ENCODE measurements at places on chromosomes 3 and 15.

DNA sequence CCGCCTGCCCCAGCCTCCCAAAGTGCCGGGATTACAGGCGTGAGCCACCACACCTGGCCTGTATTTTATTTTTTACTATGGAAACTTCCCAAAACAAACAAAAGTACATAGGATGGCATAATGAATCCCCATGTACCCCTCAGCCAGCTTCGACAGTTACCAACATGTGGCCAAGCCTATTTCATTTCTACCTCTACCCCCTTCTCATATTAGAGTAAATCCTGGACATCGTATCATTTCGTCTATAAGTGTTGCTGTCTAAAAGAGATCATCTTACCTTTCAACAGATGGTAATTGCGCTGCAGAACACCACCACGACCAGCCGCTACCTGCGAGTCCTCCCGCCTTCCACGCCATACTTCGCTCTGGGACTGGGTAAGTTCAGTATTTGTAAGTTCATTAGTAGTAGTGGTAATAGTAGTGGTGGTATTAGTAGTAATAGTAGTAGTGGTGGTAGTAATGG, 44.9 kb downstream of the DLEC1 start:
- no peaks in the 10 kb centered on the region for H3K27me3 ChIP-seq
- no peak overlapping the region for H3K27ac ChIP-seq
- no peaks in the 10 kb centered on the region for H3K36me3 ChIP-seq
- no peak for DNase-seq
- H3K4me3 ChIP-seq: no peak overlapping the region

DNA sequence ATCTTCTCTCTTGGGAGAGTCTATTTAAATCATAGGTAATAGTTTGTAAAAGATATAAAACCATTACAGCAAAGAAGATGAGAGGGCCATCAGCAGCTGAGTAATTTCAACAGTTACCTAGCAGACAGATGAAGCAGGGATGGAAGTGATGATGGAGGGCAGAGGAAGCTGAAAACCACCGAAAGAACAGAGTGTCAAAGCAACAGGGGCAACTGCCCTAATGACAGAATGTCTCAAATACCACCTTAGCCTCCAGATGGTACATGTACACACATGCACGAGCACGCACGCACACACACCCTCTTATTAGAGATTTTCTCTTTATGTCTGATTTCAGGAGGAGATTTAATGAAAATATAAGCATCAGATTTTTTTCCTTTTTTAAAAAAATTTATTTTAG, 64.5 kb downstream of the NEDD4 start:
- no peaks in the 10 kb centered on the region for H3K27me3 ChIP-seq
- DNase-seq: no peak
- H3K4me3 ChIP-seq: no peak overlapping the region
- no peak overlapping the region for H3K27ac ChIP-seq
- no peaks in the 10 kb centered on the region for H3K4me1 ChIP-seq
- H3K36me3 ChIP-seq: no peaks in the 10 kb centered on the region

GRCh38 chr3:128923576-128923975, 44.2 kb downstream of the ACAD9 start:
- H3K27me3 ChIP-seq: no peaks in the 10 kb centered on the region
- H3K27ac ChIP-seq: no peak overlapping the region
- H3K4me3 ChIP-seq: no peak overlapping the region
- DNase-seq: no peak
- H3K4me1 ChIP-seq: no peaks in the 10 kb centered on the region

- no peak for DNase-seq
- H3K4me1 ChIP-seq: no peaks in the 10 kb centered on the region
- no peaks in the 10 kb centered on the region for H3K36me3 ChIP-seq
- H3K27ac ChIP-seq: peak overlapping the region; percentile 84
Observed at GRCh38 chr15:95724908-95725633, 605.4 kb upstream of the NR2F2 start.

DNA sequence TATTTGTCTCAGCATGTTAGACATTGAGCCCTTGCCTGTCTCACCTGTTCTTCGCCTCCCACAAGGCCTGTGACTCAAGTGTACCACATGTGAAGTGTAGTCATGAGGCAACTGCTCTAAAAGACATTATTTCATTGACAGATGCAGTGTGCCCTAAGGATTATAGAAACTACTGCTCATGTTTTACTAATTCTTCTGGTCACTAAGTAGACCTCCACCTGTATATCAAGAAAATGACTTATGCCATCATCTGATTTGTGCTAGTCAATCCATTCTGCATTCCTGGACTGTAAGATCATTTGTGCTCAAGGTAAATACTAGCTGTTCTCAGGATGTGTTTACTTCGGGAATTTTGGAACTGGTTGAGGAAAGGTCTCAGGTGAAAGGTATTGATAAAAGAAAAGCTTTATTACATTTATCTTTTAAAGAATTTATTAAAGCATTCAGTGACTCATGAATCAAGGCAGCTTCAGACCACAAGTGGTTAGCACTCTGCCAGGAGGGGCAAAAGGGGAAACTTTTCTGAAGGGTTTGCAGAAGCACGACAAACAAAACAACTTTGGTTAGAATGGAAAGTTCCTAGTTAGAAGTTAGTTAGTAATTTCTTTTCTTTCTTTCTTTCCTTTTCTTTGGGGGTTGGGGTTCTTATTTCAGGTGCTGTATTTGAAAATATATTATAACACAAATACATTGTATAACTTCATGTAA, 465.3 kb upstream of the CBLB start:
- no peaks in the 10 kb centered on the region for H3K36me3 ChIP-seq
- DNase-seq: no peak
- no peaks in the 10 kb centered on the region for H3K27me3 ChIP-seq

DNA sequence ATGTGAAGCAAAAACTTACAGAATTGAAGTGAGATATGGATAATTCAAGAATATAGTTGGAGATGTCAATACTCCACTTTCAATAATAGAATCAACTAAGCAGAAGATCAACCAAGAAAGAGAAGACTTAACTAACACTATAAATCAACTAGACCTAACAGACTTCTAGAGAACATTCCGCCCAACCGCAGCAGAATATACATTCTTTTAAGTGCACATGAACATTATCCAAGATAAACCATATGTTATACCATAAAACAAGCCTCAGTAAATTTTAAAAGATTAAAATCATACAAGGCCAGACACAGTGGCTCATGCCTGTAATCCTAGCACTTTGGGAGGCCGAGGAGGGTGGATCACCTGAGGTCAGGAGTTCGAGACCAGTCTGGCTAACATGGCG, 5.5 kb upstream of the TEX55 start:
- DNase-seq: no peak
- H3K36me3 ChIP-seq: no peaks in the 10 kb centered on the region
- H3K27ac ChIP-seq: no peak overlapping the region
- no peaks in the 10 kb centered on the region for H3K27me3 ChIP-seq
- H3K4me1 ChIP-seq: no peaks in the 10 kb centered on the region
- H3K4me3 ChIP-seq: no peak overlapping the region

DNA sequence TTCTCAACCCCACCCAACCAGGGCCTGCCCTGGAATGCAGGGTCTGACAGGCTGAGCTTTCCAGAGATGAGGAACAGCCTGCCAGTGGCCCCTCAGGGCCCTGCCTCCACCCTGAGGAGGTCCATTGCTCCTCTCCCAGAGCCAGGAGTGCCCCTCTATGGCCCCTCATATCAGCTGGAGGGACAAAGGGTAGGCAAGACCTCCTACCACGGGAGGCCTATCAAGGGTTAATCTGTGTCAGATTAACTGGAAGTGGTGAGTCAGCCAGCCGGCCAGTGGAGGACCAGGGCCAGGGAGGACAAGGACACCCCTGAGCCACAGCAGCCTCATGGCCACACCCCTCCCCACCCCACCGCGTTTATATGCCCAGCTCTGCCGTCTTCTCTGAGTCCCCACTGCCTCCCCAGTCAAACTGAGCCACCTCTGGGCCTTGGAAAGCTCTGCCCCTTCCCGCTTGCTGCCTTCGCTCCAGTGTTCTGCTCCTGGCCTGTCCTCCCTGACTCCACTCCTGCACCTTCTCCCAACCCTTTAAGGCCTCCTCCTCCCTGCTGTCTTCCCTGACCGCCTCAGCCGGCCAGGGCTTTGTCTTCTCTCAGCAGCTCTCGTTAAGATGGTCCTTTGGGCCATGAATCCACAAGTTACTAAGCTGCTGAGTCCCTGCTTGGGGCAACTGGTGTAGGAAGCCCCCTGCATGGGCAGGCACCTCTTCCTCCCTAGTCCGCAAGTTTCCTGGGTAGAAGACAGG, 6.5 kb downstream of the CCDC33 start:
- H3K27me3 ChIP-seq: peaks cover 3% of the 10 kb centered on the region
- DNase-seq: no peak
- H3K4me1 ChIP-seq: peaks cover 7% of the 10 kb centered on the region

GRCh38 chr3:184135911-184136260, 728 bp downstream of the EIF2B5 start:
- H3K4me3 ChIP-seq: peak overlapping the region; percentile 72
- H3K36me3 ChIP-seq: no peaks in the 10 kb centered on the region
- peak overlapping the region; percentile 83 for H3K27ac ChIP-seq
- peaks cover 14% of the 10 kb centered on the region for H3K4me1 ChIP-seq
- H3K27me3 ChIP-seq: no peaks in the 10 kb centered on the region

DNA sequence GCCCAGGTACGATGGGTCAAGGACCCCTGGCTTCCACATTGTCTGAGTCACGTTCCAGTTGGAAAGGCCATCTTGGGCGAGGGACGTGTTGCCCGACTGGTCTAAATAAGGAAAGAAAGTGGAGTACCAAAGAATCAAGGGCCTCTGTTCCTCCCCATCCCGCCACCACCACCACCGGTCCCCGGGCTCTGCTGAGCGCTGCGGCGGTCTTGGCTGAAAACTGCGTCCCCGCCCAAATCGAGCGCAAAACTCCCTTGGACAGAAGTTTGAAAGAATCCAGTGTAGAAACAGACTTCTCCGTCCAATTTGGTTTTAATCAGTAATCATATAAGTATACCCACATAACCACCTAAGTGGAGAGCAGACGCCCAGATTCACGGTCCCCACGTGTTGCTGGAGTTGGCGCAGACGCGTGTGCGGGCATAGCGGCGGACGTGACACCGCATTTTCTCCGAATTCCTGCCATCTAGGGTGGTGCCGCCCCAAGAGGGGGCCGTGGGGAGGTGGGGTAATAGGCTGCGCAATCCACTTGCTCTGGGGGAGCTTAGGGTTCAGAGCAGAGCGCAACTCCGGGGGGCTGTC, 243.8 kb upstream of the TOPAZ1 start:
- peaks cover 22% of the 10 kb centered on the region for H3K27me3 ChIP-seq
- DNase-seq: no peak
- H3K4me1 ChIP-seq: peaks cover 48% of the 10 kb centered on the region
- H3K27ac ChIP-seq: no peak overlapping the region
- no peaks in the 10 kb centered on the region for H3K36me3 ChIP-seq
- peak overlapping the region; percentile 7 for H3K4me3 ChIP-seq

- no peak overlapping the region for H3K4me3 ChIP-seq
- no peak for DNase-seq
- H3K27ac ChIP-seq: no peak overlapping the region
- no peaks in the 10 kb centered on the region for H3K27me3 ChIP-seq
Observed at GRCh38 chr15:90607361-90607760, 77.6 kb downstream of the CRTC3 start.

DNA sequence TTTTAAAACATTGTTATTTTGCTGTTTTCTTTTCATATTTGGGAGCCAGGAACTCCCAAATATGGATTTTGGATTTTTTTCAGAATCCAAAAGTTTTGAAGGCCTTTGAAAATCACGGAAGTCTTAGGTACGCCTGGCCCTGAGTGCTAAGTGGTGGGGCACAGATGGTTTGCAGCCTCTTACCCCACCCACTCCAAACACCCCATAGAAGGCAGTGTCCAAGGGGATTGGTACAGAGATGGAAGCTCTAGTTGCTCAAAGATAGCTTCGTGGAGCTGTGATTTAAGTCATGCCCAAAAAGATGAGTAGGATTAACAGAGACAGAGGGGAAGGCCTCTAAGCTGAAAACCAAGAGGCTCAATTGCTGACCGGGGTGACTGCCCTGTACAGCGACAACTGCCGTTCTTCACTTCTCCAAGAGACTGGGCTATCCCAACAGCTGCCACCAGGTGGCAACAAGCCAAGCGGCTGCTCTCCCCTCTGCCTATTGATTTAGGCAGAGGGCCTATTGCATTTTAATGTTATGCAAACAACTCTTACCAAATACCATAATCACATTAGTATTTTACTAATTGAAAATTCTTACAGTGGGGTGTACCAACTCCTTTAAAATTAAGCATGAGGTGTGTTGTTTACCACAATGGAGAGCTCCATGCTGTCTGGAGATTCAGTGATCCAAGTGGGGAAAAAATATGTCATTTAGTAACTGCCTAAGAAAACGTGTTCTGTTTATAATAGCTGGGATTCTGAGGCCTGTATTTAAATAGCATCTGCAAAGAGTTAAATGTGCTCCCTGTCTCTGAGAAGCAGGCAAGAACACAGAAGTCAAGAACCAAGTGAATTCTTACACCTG, 64.0 kb upstream of the C15orf61 start:
- DNase-seq: peak; percentile 83
- H3K27ac ChIP-seq: no peak overlapping the region
- H3K27me3 ChIP-seq: no peaks in the 10 kb centered on the region
- no peaks in the 10 kb centered on the region for H3K36me3 ChIP-seq

DNA sequence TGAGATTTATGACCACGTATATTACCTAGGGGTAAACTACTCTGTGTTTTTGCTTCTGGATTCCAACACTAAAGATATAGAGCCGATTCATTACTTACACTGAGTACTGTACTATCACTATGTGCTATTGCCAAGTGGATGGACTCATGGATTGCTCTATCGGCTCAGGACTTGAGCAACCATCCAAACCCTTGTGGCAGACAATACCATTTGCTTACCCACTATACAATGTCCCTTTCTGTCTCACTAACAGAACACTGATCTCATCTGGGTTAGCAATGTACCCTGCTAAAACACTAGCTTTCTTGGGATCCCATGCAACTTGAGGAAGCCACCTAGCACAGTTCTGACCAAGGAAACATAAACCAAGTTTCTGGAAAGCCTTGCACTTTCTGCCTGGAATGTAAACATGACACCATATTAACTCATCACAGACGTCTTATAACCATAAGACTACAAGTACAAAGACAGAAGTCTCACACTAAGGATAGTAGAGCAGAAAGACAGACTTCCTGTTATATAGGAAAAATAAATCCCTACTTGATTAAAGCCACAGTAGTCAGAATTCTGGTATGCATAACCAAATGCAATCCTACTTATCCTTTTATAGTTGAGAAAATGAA, 38.6 kb downstream of the HACD2 start:
- DNase-seq: no peak
- no peaks in the 10 kb centered on the region for H3K27me3 ChIP-seq
- no peak overlapping the region for H3K4me3 ChIP-seq

GRCh38 chr3:169627789-169628188, 35.7 kb downstream of the MECOM start:
- H3K27me3 ChIP-seq: no peaks in the 10 kb centered on the region
- H3K4me3 ChIP-seq: no peak overlapping the region
- DNase-seq: no peak
- H3K36me3 ChIP-seq: no peaks in the 10 kb centered on the region

GRCh38 chr3:141942006-141942405, 65.6 kb downstream of the ATP1B3 start:
- no peaks in the 10 kb centered on the region for H3K36me3 ChIP-seq
- no peak overlapping the region for H3K27ac ChIP-seq
- no peak overlapping the region for H3K4me3 ChIP-seq
- H3K4me1 ChIP-seq: no peaks in the 10 kb centered on the region
